ENCODE measurements at places on chromosomes 4 and X. TPM values are rescaled to one million over a fixed set of nuclear protein-coding genes. Genes with fewer than 3 reads are reported as not detected.

The IL3RA gene
- total RNA-seq = 0.94 TPM

The RPA4 gene
- 2.0 TPM for total RNA-seq

The WAS gene
- 0.16 TPM for total RNA-seq

The RASGEF1B gene
- 63.2 TPM for total RNA-seq

The CFAP47 gene
- total RNA-seq = 2.2 TPM

The FAM184B gene
- total RNA-seq = 3.6 TPM

The SH3D19 gene
- 5.5 TPM for total RNA-seq

The UCP1 gene
- total RNA-seq = not detected

The USP53 gene
- total RNA-seq = 16.2 TPM

The DRD5 gene
- 0.94 TPM for total RNA-seq

The SNCA gene
- 96.4 TPM for total RNA-seq

The SATL1 gene
- total RNA-seq = 1.2 TPM

The TRIM60 gene
- total RNA-seq = not detected

Data from occipital lobe (tissue), 3 donors.